ENCODE measurements at places on chromosomes 11 and 22.

DNA sequence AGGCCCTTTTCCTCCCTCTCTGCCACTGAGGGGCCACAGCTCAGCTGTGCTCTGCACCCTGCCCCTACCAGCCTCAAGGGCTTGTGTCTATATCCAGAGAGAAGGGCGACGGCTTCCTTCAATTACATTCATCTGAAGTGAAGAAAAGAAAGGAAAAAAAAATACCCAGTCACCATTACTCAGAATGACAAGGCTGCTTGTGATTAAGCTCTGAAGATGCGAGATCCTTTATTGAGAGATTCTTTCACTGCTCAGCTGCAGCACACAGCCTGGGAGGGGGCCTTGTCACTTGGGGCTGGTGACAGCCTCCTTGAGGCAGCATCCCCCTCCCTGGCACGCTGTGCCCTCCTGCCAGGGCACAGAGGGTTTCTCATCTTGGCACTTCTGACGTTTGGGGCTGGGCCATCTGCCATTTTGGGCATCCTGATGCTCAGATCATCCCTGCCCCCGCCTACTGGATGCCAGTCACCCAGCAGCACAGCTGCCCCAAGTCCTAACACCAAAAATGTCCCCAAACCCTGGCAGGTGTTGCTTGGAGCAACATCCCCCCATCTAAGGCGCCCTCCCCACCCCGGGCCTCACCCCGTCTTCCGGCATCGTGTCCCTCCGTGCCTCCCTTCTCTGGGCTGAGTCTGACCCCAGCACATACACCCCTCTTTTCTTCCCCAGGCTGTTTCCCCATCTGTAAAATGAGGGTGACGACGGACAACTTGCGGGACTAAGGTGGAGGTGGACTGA is 1394.7 kb downstream of the BRD1 start:
- DNase-seq: no peak

- DNase-seq: no peak
Measured at GRCh38 chr11:73862986-73863385, 13.7 kb downstream of the COA4 start.

DNA sequence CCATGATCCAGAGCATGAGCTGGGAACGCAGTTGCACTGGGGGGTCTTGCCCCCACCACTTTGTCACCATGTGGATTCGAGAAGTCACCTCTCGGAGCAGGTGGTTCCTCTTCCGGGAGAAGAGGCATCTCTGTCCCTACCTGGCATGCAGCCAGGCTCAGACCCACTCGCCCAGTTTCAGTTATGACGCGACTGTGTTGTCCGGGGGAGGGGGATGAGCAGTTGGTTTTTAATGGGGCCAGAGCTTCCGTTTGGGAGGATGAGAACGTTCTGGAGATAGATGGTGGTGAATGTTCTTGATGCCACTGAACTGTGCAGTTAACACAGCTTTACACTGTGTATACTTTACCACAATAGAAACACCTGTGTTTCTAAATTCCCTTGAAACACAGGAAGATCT is 41.5 kb downstream of the DHCR7 start:
- no peak for DNase-seq

GRCh38 chr11:13667795-13668101 is 720 bp upstream of the FAR1 start:
- DNase-seq: no peak

- DNase-seq: no peak
Measured at GRCh38 chr22:37193629-37194191, 5.7 kb upstream of the C1QTNF6 start.

GRCh38 chr11:74487875-74488274 is 5.6 kb downstream of the LIPT2 start:
- no peak for DNase-seq

DNA sequence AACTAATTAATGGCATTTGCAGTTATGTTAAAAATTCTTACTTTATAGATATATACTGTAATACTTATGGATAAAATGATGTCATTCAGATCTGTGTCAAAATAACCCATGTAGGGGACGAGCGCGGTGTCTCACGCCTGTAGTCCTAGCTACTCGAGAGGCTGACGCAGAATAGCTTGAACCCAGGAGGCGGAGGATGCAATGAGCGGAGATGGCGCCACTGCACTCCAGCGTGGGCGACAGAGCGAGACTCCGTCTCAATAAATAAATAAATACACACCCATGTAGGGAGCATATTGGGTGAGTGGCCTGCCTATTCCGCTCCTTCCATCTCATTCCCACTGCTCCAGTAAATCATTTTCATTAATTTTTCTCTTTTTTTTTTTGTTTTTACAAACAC is 7.1 kb downstream of the SNU13 start:
- no peak for DNase-seq

DNA sequence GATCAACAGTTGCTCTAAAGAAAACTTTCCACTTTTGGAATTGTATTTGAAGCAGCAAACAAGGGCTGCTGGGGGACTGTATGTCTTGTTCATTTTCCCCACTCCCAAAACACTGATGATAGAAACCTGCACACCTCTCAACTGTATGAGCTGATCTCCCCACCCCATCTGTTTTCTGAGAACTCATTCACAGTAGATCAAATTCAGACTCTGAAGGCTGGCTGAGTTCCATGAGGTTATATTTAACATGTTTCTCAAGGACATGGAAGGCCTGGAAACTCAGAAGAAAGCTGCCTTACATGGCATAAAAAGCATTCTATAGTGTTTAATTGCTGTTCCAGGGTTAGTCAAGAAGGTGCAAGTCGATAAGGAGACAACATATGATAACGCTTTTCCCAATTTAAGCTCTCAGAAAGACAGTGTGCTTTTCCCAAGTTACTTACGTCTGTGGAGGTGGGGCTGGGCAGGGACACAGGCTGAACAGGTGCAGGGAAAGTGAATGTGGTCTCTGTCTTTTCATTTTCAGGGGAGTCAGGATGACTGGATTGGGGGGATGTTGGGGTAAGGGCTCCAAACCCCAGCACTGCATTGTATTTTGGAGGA is 23.0 kb downstream of the LARGE2 start:
- DNase-seq: no peak

DNA sequence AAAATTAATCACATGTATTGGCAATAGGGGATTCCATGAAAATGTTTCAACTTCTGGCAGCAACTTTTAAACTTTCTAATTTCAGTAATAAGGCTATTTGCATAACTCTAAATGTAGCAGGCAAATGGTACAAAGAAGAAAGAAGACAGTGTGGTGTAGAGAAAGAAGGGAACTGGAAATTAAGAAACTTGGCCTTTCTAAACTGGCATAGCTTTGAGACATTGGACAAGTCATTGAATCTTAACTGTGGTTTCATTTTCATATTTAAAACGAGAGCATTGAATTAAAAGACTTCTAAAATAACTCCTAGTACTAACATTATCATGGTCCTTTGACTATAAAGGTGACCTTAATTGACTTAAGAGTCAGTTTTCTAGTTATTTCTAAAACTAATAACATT is 125.0 kb downstream of the UVRAG start:
- DNase-seq: no peak

DNA sequence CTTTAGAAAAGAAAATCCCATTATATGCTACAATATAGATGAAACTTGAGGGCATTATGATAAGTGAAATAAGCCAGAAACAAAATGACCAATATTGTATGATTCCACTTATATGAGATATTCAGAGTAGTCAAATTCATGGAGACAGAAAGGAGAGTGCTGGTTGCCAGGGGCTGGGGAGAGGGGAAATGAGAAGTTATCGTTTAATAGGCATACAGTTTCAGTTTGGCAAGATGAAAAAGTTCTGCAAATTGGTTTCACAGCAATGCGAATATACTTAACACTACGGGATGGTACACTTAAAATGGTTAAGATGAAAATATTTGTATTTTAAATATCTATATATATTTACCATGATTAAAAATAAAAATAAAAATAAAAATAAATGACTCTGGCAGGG is 31.1 kb upstream of the RDX start:
- DNase-seq: no peak

DNA sequence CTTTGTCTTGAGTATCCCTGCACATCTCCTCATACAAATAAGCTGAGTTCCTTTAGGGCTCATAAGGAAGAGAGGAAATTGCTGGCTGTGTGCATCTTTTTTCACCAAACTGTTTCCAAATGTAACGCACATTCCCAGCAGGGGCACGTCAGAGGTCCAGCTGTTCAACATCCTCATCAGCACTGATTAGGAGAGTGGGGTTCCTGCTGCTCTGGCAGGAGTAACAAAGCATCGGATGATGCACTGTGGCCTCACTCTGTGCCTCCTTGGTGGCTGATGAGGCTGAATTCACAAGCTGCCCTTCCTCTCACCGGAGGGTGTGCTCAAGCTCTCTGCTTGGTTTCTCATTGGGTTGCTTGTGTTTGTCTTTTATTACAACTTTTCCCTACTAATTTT is 35.5 kb upstream of the SLC25A1 start:
- DNase-seq: no peak

DNA sequence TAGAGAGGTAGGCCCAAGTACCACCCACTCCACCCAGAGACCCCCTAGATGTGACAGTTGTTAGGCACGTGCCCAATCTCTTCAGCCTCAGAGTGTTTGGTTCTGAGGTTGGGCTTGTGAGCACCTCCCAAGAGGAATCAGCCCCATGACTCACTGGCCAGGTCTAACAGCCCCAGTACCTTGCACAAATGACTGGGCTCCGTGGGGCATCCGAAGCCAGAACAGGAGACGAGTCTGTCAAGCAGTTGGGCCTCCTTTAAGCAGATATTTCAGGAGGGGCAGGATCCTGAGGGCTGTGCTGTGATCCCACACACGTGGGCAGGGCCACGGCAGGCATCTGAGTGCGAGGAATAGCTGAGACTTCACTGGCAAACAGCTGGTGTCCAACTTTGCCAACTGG is 29.1 kb upstream of the FGF19 start:
- DNase-seq: no peak

DNA sequence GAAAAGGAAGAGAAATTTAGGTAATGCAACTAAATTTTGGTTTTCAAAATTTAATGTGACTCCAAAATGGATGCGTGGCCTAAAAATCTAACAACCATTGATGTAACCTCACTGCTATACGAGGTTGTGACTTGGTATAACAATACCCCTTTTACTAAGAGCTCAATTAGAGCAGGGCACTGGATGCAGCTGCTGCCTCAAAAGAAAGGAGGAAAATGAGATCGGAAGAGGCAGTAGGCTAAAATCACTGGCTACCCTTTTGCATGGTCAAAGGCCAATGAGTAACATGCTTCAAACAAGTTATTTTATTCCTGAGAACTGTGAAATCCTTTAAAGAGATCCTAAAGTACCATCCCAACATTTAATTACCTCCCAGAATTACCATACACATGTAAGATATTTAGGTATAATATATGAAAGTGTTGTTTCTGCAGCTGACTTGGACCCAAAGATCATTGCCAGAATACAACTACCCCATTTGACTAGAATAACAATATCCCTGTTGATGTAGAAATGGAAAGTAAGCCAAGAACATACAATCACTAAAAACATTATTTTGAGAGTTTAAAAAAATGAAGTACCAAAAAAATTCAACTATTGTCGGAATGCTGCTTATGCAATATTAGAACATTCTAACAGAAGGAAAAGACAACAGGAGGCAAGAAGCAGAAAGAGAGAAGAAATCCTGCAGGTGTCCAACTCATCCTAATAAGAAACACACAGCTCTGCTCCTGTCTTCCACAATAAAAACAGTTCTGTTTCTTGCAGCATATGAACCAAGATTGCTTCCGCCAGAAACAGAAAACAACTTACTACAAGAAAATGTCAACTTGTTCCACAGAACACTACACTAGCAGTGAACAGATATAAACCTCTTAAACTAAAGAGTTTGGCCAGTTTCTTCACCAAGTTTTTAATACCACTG is 15.0 kb downstream of the SIK3 start:
- no peak for DNase-seq

GRCh38 chr11:109378034-109378433 is 44.0 kb upstream of the C11orf87 start:
- DNase-seq: no peak

GRCh38 chr11:119019996-119020395 is 1.4 kb downstream of the TRAPPC4 start:
- DNase-seq: no peak

DNA sequence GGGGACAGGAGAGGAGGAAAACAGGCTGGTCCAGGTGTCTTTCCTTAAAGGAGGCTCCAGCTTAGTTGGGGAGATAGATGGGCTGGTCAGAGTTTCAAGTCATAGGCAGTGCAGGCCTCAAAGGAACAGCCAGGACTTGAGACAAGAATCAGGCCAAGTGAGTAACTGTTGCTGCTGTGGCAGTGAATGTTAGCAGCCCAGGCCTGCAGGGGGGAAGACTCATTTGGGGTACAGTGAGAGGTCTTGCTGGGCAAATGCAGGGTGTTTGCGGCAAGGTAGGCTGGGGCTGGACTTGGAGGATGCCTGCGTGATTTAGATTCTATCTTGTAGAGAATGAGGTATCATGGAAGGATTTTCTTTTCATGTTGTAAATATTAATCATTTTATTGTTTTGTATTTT is 24.1 kb downstream of the PTPRJ start:
- DNase-seq: no peak
